PC-3 (cell line): ENCODE measurements at places on chromosomes 11 and 22. TPM values are rescaled to one million over a fixed set of nuclear protein-coding genes. Genes with fewer than 3 reads are reported as not detected.

GRCh38 chr11:93729129-93729616 lies 12.1 kb downstream of the TAF1D start:
- DNase-seq: no peak

- DNase-seq: no peak
These were observed 231.3 kb downstream of the CADM1 start for GRCh38 chr11:115272925-115273324.

DNA sequence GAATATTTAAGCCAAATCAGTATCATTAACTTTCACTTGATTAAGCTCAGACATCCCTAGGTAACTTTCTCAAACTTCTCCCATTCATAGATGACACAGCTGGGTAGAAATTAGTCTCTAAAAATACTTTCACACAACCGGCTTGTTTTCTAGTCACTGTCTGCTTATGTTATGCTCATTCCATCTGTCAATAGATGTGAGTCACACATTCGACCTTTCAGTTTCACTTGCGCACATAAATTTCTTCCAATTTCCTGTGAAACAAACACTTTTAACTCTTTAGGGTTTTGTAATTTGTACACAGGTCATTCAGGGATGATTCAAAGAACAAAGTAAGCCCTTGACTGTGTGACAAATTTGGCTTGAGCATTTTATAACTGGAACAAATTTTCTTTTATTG lies 723.0 kb downstream of the KCNA4 start:
- DNase-seq: peak; percentile 84

GRCh38 chr11:130560000-130560780 lies 111.7 kb downstream of the ADAMTS15 start:
- DNase-seq: no peak

GRCh38 chr11:64081745-64082442 lies 46.2 kb downstream of the FLRT1 start:
- no peak for DNase-seq

DNA sequence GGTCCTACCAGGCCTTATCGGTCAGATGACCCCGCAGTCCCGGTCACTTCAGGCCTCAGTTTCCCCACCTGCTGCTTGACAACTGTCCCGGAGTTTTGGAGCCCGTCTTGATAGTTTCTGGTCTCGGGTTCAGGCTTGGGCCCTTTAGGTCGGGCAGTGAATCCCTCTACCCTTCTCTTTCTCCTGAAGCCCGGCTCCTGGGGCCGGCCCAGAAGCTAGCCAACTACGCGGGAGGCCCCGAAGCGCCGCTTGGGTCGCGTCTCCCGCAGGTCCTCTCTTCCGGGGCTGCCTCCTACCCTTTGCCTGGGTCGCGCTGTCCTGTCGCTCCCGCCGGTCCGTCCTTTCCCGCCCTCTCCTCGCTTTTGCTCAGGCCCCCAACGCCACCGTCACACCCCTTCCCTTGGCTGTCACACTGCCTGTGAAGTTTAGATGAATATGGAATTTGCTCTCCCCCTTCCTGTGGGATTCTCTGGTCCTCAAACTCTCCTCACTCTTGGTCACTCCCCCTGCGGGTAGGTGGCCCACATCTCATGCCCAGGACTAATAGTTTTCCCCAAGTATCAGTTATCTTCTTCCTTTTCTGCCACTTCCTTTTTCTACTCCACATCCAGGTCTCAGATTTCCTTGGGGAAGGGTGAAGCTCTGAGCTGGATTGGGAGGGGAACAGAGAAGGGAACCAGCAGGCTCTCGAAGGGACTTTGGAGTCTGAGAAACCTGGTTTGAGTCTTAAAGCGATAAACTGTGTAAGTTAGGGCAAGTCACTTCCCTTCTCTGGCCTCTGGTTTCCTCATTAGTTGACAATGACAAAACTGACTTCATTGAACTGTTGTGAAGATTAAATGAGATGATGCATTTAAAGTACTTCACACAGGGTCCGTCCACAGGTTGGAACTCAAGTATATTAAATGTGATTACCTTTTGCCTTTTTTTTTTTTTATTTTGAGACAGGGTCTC lies 790 bp downstream of the RAB1B start:
- peak; percentile 53 for DNase-seq

DNA sequence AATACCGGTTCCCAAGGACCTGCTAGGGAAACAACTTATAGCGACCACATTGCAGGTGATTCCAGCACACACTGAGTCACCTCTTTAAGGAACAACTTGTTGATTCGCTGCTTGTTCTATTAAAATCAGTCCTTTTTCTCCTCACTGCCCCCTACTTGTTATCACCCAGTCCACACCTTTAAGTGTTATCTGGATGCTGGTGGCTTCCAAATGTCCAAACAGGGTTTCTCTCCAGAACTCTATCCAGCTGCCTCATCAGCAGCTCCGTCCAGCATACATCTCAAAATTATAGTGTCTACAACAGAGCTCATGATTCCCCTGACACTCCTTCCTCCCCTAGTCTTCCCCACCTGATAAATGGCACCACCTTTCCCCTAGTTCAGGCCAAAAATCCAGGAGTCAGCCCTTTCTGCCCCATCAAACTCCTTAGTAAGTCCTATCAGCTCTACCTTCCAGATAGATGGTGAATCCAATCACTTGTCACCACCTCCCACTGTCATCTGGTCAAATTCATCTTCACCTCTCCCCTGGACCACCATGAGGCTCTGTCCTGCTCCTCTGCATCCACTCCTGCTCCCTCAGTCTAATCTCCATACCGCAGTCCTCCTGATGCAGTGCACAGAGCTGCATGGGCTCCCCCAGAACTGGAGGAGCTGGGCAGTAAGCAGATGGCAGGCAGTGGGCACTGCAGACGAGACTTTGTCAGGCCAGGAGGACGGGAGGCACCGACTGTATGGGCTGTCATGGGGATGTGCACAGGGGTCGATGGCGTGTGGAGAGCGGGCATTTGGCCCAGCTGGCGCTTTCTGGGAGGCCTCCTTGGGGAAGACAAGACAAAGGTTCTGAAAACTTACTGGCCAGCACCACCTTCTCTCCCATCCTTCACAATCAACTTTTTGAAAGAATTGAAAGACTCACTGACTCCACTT lies 19.3 kb downstream of the IL10RA start:
- DNase-seq: no peak

The MYEOV gene
- 59.0 and 71.8 TPM in 2 replicates for total RNA-seq

The BARX2 gene
- 0.47 and 1.2 TPM in 2 replicates for total RNA-seq

DNA sequence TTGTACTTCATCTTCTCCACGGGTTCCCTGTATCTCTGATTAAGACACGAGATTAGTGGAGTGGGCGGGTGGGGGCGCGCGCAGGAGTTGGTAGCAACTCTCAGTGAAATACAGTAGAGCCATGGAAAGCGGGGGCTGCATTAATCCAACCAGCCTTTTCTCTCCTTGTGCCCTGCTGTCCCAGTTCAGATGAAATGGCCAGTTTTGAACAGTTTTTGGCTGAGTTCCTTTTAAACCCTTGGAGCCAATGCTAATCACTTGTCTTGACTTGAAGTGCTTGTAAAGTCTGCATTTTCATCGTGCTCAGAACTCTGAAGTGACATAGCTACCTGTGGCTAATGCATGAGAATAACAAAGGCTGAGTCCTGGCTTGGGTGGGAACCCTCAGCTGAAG lies 734 bp upstream of the TMEM123 start:
- DNase-seq: peak; percentile 42

The SCYL1 gene
- total RNA-seq: 201 and 262 TPM in 2 replicates

GRCh38 chr11:114001416-114001815 lies 26.5 kb downstream of the HTR3A start:
- no peak for DNase-seq

DNA sequence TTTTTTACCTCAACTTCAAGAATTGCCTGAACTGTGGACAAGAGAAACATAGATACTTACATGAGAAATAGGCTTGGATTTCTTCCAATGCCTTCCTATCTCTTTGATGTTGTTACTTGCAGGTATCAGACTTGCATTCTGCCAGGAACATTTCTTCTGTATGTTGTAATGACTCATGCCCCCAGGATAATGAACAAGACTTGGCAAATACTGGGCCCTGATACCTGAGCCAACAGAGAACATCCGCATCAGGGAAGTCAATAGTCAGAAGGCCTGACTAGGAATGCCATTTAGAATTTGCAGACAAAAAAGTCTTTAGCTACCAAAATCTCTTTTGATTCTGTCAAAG lies 273.7 kb upstream of the KIRREL3 start:
- peak; percentile 30 for DNase-seq

The IGLL1 gene
- total RNA-seq: not detected in 2 replicates

DNA sequence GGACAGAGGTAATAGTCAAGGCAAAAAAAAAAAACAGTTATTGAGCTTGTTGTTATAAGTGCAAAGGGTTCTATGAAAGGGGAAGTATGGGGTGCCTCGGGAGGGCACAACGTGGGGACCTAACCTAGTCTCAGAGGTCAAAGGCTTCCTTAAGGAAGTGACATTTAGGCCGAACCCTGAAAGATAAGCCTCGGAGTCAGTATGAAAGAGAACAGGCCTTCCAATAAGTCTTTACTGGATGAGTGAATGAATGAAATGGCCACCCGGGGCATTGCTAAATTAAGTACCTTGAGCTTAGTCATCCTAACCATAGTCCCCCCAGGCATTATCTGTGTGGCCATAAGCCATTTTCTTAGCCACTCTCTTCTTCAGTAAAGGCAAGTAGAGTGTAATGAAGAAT lies 19.7 kb downstream of the FLI1 start:
- DNase-seq: peak; percentile 67

DNA sequence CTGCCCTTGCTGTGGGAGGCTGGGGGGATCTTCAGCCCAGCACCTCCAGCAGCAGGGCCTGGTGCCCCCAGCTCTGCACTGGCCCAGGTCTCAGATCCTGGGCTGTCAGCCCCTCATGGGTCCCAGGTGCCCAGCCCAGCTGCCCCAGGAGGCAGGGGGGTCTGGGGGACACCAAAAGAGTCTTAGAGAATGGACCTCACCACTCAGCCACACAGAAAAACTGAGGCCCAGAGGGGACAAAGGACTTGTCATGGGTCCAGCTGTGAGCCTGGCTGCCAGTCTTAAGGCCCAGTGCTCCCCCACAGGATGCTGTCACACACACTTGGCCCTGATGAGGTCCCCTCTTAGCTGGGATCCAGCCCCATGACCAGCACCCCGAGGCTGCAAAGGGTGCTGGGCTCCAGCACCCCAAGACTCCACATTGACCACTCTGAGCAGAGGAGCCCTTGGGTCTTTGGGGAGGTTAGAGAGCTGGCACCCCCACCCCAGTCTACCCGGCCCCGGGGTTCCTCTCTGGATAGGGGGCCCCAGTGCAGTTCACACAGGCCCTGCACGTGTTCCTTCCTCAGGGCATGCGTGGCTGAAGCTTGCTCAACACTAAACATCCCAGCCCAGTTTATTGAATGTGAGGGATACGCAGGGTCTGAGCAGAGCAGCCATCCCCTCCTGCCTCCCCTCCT lies 54.4 kb downstream of the IGLL5 start:
- DNase-seq: no peak

GRCh38 chr22:19525116-19525660 lies 978 bp upstream of the CLDN5 start:
- no peak for DNase-seq

GRCh38 chr11:120337355-120338106 lies 1.3 kb downstream of the ARHGEF12 start:
- DNase-seq: peak; percentile 41

GRCh38 chr11:125773516-125773915 lies 5.1 kb downstream of the PATE2 start:
- DNase-seq: no peak

The HOATZ gene
- not detected in 2 replicates for total RNA-seq

- DNase-seq: no peak
These were observed 13.1 kb downstream of the LARGE2 start for GRCh38 chr11:45935349-45936064.

The MYRF gene
- total RNA-seq: 5.1 and 7.0 TPM in 2 replicates

- no peak for DNase-seq
These were observed 8.9 kb downstream of the SUSD2 start for GRCh38 chr22:24190159-24190540.

- peak; percentile 76 for DNase-seq
These were observed 21.7 kb downstream of the MIAT start for GRCh38 chr22:26679003-26679629.

- DNase-seq: no peak
These were observed 33.2 kb downstream of the CALCA start for GRCh38 chr11:14938936-14939335.

- no peak for DNase-seq
These were observed 4.4 kb downstream of the SUSD2 start for GRCh38 chr22:24185501-24186351.

The C22orf23 gene
- 0.52 and 0.69 TPM in 2 replicates for total RNA-seq

DNA sequence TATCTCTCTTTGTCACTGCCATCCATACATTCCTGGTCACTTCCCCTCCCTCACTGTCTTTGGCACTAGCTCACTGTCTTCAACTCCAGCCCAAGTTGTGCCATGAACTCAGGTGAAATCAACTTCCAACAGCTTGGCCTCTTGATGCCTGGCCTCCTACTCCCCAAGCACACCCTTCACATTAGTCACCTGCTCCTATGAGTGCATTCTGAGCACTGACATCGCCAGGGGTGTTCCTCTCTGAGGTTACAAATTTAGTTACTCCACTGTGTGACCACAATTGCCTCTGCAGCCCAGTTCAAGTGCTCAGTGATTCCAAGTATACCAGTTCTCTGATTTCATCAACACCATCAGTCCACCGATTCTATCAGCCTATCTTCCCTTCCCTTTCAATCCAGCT lies 10.8 kb downstream of the DRD2 start:
- DNase-seq: peak; percentile 64

- DNase-seq: no peak
These were observed 18.1 kb downstream of the MRGPRG start for GRCh38 chr11:3200388-3201111.

GRCh38 chr11:86418513-86418912 lies 43.8 kb downstream of the CCDC81 start:
- DNase-seq: no peak

DNA sequence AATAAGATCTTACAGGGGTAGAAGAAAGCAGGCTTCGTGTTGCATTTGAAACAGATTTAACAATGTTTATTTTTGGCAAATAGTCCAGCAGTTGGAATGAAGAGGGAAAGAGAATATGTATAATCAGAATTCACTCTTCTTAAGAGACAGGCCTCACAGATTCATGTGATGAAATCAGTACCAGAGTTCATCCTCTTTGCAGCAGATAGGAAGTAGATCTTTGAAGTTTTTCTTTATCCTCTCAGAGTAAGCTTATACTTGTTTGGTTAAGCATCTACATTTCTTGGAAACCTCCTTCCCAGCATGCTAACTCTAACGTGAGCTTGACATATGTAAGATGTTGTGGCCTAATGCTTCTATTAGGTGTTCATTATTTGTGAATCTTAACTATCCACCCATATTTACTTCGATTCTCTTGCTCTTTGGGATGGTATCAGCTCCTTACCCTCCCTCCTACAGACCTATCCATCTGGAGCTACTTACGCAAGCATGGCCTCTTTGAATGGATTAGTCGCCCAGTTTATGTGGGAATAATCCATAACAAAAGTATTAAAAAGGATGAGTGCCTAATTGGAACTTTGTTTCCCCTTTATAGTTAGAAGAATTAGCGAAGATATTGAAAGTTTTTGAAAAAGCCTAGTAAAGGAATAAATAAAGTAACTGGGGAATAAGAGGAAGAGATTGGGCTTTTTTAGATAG lies 80.1 kb downstream of the PRMT3 start:
- DNase-seq: no peak

- DNase-seq: no peak
These were observed 35.0 kb downstream of the POLD3 start for GRCh38 chr11:74627381-74627780.

The CBLIF gene
- not detected in 2 replicates for total RNA-seq

The DKK3 gene
- total RNA-seq: 0.07 and 0.35 TPM in 2 replicates
